Activated CD4-positive, alpha-beta T cell treated with anti-CD3 and anti-CD28 coated beads, Interleukin-2, amount 50 U/mL, for 1 hour (primary cell): ENCODE measurements at places on chromosomes 12 and 14.

DNA sequence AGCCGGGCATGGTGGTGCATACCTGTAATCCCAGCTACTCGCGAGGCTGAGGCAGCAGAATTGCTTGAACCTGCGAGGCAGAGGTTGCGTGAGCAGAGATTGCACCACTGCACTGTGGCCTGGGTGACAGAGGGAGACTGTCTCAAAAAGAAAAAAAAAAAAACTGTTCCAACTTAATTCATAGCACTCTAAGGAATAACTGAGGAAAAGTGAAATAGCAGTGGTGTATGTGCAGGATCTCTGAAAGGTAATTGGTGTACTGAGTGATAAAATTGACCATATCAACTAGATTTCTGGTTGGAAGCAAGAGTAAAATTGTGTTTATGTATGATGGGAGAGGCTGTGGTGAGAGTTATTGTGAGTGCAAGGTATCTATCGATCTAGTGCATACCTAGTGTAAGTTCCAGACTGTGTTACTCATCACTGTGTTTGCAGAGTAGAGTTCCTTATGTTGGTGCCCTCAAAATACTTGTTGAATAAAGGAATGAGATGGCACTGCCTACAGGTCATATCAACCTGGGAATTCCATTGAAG, 6.3 kb downstream of the CAND1 start:
- DNase-seq, result no peak

DNA sequence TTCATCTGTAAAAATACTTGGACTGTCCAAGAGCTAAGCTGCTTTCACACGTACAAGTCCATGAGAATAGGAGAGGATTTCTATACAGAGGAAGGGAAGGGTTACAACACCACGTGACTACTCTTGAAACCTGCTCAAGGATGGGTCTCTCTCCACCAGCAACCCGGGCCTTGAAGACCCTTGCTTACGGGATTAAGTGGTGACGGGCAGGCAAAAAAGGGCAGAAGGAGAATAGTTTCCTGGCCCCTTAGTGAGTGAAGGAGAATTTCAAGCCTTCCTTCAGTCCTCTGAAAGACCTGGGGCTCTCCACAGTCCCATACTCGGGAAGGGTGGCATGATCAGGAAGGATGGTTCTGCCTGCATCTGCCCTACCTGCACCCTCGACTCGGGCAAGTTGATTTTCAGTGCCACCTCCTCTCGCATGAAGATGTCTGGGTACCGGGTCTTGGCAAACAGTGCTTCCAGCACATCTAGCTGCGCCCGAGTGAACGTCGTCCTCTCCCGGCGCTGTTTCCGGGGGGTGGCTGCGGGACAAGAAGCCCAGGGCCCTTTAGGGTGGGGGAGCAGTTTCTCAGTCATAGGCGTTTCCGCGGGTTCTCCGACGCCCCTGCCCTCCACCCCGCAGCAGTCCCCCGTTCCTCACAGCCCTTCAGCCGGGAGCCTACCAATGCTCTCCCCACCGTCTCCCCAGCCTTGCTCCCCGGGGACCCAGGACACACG, 6.3 kb downstream of the OTX2 start:
- no peak for DNase-seq

GRCh38 chr12:129378496-129378895, 525.2 kb downstream of the GLT1D1 start:
- DNase-seq, result no peak

DNA sequence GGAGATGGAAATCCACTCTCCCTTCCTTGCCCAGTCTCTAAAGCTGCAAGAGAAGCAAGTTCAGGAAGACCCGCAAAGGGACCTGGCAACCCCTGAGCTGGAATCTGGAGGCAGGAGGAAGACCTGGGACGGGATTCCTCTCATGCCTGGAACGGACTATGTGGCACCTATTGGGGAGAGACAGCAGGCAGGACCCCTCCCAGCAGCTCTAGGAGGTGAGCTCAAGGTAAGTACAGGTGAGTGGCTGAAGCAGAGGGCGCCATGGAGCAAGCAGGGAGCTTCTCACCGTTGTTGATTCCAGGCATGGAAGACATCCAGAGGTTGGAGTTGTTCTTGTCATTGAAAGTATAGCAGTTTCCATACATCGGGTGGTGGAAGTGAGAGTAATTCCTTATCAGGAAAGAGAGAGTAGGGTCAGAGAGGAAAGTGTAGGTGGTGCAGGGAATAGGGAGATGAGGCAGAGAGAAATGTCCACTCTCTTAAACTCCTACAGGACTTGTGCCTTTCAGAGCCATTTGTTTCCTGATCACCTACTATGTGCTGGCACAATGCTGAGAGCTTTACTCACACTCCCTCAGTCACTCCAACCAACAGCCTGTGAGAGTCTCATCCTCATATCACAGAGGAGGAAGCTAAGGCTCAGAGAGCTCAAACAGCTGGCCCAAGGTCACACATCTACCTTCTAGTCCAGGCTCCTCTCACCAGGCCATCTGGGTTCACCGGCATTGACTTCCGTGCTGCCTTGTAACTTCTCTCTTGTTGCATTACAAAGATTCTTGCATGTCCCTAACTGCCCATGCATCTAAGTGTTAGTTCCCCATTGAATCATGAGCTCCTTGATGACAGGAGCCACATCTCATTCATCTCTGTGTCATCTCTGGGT, 13.9 kb upstream of the TNFRSF1A start:
- DNase-seq, result no peak

GRCh38 chr12:643475-644302, 19.6 kb downstream of the NINJ2 start:
- DNase-seq, result peak; percentile 24

DNA sequence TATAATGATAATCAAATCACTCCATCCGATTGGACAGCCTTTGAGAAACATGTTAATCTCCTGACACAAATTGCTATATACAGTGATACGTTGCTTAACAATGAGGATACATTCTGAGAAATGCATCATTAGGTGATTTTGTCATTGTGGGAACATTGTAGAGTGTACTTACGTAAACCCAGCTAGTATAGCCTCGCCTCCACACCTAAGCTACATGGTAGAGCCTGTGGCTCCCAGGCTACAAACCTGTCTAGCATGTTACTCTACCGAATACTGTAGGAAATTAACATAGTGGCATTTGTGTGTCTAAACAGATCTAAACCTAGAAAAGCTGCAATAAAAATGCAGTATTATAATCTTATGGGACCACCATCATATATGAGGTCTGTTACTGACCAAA, 128.6 kb upstream of the PWP1 start:
- DNase-seq, result no peak

DNA sequence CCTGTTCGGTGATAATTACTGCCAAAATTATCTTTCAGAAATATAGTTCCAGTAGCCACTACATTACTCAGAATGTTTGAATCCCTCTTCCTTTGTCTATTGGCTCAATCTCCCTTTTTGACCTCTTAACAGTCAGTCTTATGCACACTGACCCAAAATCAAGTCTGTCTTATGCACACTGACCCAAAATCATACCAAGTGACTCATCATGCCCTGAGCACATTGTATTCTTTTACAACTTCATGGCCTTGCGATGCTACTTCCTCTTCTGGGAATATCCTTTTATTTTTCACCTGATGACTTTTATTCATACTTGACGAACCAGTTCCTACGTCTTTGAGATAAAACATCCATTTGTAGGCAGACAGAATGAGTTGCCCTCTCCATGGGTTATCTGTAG, 182.3 kb downstream of the NPAS3 start:
- no peak for DNase-seq

DNA sequence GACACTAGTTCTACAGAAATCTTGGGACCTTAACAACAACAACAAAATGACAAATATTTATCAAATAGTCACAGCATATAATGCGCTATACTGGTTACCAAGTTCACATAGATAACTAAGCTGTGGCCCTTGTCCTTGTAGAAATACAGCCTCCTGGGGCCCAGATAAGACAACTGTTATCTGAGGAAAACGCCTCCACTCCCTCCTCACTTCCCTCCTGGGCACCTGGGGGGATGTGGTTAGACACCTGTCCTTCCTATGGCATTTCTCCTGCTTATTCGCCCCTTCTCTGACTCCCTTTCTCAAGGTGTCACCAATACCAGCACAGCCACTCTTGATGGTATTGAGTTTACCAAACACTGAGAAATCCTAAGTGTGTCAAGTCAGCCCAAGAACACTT, 419.4 kb downstream of the RAD51B start:
- DNase-seq, result no peak

- no peak for DNase-seq
Observed at GRCh38 chr12:4564818-4565217, 2.8 kb downstream of the DYRK4 start.

DNA sequence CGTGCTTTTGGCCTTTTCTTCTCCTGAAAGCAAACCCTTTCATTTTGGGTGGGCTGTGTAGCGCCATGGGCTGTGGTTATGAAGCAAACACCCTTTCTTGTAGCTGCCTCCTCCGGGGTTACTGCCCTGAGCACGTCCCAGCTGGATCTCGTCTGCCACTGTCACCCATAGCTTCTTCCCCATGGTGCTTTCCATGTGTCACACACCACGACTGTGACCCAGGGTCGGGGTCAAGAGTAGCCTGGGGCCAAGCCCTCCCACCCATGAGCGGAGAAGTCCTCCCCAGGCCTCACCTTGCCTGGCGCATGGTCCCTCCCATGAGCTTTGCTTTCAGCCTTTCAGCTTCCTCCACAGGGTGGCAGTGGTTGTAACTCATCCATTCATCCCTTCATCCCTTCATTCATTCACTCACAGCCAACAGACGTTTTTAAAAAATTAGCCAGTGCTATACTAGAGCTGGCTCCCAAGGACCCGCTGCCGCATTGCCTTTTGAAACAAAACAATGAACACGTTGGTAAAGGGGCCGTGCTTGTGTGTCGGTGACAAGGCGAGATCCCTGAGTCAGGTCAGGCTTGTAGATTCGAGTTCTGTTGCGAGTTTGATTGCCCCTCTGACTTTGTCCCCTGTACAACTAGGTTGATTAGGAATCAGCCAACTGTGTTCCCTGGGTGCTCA, 29.5 kb downstream of the MEG3 start:
- DNase-seq, result no peak

DNA sequence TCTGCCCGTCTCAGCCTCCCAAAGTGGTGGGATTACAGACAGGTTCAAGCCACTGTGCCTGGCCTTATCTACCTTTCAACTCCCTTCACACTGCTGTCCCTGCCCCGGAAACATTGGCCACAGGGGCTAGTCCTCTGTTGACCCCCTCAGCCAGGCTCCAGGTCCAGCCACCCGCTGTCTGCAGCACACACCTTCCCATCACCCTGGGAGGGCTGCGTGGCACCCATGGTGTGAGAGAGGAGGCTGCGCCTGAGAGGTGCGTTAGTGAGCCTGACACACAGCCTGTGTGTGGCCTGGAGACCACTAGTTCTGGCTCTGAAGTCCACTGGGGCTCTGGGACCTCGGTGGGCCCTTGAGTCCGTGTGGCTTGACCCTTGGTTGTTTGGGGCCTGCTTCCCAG, 28.4 kb upstream of the TRAF3 start:
- no peak for DNase-seq

GRCh38 chr12:76755829-76756379, 8.0 kb upstream of the ZDHHC17 start:
- no peak for DNase-seq

GRCh38 chr14:94062344-94062940, 18.6 kb downstream of the DDX24 start:
- DNase-seq, result no peak

- DNase-seq, result no peak
Observed at GRCh38 chr12:72547573-72547972, 275.4 kb downstream of the TRHDE start.

DNA sequence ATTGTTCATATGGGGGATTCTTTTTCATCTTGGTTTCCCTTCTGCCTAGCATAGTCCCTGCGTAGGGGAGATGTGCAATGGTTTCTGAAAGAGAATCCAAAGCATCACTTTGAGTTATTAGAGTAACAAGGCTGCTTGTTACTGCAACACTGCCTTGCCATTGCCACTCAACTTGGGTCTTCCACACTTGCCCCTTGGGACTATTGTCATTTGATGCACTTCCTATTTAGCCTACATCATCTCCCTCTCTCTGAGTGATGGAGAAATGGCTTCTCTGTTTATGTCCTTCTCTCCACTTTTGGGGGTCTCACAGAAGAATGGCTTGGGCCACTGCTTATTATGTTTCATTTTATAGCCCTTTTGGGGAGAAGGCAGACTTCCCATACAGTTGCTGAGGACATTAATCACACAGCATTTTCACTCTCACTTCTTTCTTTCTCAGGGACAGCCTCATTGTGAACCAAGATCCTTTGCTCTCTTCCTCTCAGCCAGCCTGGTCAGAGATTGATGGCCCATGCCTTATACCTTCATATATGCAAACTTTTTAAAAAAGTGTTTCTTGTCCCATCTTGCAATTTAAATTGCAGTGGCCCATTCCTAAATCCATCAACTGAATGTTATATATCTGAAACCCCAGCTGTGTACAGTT, 50.8 kb upstream of the POC1B start:
- no peak for DNase-seq

DNA sequence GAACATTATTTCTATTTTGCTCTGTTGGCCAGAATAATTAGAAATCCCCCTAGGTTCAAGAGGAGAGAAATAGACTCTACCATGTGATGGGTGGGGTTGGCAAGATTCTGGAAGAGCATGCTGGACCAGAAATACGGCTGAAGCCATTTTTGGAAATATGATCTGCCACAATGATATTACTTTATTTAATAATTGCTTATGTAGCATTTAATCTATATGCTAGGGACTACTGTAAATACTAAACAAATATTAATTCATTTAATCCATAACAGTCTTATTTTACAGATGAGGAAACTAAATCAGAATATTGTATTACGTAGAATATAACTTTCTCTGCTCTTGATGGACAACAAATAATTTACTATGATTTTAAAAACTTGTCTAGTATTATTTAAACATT, 193.7 kb downstream of the RAD51B start:
- no peak for DNase-seq

GRCh38 chr12:116384691-116385485, 107.4 kb upstream of the MED13L start:
- DNase-seq, result no peak

DNA sequence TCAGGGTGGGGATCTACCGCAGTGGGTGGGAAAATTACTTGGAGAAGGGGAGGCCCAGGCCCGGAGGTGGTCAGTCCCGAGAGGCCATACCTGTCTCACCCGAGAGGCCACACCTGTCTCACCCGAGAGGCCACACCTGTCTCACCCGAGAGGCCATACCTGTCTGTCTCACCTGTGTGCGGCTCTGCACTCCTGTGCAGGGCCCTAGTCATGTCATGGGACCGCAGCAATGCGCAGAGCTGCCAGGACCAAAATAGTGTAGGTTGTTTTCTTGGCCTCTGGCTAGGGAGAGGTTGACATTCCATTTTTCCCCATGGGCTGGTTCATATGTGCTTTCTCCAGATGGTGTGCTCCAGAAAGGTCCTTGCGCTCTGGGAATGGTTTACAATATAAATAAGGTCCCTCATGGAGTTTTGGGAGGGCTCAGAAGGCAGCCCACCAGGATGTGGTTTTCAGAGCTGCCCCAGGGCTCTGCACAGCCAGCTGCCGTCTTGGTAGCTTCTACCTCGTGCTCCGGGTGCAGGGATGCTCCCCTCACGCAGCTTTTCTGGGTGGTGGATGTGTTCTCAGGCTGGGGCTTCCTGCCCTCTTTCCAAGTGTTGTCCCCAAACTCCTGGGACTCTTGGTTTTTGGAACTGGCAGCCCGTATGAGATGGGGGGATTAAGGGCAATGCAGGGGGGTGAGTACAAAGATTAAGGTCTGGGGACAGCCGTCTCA, 58.2 kb downstream of the CACNA1C start:
- no peak for DNase-seq
